Hematopoietic multipotent progenitor cell treated with erythropoietin and hydrocortisone succinate and interleukin-3 and kit ligand, for 17 days (in vitro differentiated cells): ENCODE measurements at places on chromosomes 12 and 14.

- no peak for DNase-seq
Observed at GRCh38 chr14:57302883-57303282, 34.1 kb downstream of the AP5M1 start.

GRCh38 chr12:99253068-99253467, 394.5 kb upstream of the GARIN6 start:
- no peak for DNase-seq

- no peak for DNase-seq
Observed at GRCh38 chr12:93290391-93290790, 87.3 kb upstream of the NUDT4 start.

- DNase-seq: no peak
Observed at GRCh38 chr12:76237086-76237701, 111.0 kb downstream of the BBS10 start.

GRCh38 chr12:65306366-65307168, 28.1 kb downstream of the MSRB3 start:
- DNase-seq: no peak

DNA sequence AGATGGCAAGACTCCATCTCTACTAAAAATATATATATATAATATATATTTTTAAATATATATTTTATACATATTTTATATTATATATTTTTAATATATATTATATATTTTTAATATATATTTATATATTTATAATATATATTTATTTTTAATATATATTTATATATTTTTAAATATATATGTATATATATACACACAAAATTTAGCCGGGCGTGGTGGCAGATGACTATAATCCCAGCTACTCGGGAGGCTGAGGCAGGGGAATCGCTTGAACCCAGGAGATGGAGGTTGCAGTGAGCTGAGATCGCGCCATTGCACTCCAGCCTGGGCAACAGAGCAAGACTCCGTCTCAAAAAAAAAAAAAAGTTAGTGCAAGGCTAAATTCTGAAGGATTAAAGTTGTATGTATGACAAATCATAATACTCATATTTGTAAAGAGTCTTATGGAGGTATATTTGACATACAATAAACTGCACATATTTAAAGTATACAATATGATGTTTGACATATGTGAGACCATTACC, 7.7 kb upstream of the TDG start:
- DNase-seq: no peak

DNA sequence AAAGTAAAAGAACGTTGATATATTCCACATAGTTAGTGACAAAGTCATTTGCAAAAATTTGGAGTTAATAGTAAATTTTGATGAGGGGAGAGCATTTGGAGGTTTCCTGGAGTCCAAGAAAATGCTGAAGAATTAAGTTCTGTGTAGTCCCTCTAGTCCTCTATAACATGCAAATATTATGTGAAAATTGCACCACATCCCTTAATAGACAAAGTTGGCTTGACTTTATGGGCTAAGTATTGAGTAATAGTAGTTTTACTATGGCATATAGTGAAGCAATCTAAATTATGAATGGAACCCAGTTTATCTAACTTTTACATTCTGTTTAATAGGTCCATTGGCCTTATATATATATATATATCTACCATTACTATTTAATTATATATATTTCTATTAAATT, 66.4 kb upstream of the DCN start:
- no peak for DNase-seq

- DNase-seq: no peak
Observed at GRCh38 chr14:99996951-99997571, 68.2 kb upstream of the EVL start.

GRCh38 chr12:60333461-60333860, 737.6 kb downstream of the SLC16A7 start:
- DNase-seq: no peak

- DNase-seq: peak; percentile 52
Observed at GRCh38 chr12:119666226-119666795, 1.6 kb upstream of the PRKAB1 start.

DNA sequence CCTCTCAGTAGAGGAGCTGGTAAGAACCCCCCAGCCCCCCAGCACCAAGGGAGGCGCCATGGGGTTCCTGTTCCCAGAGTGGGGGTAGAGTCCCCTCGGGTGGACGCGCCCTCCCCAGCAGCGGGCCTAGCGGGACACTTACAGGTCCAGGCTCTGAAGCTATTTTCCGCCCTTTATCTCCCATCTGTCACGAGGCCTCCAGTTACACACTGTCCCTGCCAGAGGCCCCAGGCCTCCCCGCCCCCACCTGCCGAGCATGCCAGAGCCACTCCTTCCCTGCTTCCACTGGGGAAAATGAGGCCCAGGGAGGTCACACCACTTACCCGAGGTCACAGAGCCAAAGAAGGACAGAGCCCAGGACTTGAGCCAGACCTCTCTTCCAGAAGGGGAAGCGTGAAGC, 3.1 kb downstream of the C14orf180 start:
- DNase-seq: no peak

DNA sequence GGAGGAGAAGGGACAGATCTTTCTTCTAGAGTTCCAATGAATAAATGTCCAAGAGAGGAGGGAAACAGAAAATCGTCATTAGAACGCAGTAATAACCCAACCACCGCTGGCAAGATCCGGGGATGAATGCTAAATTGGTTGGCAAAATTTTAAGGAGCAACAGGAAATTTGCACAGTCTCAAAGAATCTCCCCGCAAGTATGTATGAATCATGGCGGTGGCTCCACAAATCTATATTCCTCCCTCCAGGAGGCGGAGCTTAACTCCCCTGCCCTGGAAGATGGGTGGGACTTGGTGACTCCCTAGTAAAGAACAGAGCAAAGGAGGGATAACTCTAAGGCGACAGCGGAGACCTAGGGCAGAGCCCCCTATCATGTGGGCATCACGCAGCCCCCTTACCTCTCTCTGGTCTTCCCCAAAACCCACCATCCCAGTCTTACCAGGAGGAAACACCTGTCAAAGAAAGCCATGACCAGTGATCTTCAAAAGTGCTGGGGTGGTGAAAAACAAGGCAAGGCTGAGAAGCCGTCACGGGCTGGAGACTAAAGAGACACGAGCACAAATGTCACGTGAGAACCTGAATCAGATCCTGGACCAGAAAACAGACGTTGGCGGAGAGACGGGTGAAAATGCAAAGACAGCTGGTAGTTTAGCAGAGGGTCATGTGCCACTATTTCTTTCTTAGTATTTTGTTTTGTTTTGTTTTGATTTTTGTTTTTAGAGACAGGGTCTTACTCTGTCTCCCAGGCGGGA, 125.8 kb downstream of the NCOR2 start:
- DNase-seq: no peak

- no peak for DNase-seq
Observed at GRCh38 chr14:19949218-19949617, 18.5 kb downstream of the OR4K1 start.

GRCh38 chr12:130178282-130178681, 16.0 kb downstream of the FZD10 start:
- no peak for DNase-seq

- no peak for DNase-seq
Observed at GRCh38 chr14:57060276-57060955, 208.3 kb downstream of the EXOC5 start.

DNA sequence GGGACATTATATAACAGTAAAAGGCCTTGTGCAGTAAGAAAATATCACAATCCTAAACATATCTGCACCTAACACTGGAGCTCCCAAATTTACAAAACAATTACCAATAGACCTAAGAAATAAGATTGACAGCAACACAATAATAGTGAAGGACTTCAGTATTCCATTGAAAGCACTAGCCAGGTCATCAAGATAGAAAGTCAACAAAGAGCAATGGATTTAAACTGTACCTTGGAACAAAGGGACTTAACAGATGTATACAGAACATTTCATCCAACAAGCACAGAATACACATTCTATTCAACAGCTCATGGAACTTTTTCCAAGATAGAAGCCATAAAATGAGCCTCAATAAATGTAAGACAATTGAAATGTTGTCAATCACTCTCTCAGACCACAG, 209.5 kb upstream of the ARHGAP5 start:
- no peak for DNase-seq

DNA sequence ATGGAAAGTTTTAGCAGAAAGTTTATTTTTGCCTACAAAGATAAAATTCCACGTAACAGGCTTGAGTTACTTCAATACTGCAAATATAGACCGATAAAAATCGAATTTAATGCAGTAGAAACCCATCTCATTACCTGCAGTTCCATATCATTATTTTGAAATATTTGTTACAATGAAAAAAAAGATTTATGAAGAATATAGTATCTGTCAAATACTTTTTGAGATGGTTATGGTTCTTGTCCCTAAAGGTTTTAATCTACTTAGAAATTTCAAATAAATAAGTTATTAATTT, 273.5 kb downstream of the ADAMTS20 start:
- no peak for DNase-seq

DNA sequence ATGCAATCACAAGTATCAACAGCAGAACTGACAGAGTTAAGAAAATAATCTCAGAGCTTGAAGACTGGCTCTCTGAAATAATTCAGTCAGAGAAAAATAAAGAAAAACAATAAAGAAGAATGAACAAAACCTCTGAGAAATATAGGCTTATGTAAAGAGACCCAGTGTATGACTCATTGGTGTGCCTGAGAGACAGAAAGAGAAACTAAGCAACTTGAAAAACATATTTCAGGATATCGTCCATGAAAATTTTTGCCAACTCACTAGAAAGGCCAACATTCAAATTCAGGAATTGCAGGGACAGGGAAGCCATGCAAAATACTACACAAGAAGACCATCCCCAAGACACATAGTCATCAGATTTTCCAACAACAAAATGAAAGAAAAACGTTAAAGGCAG, 56.2 kb downstream of the APOBEC1 start:
- DNase-seq: no peak

- DNase-seq: no peak
Observed at GRCh38 chr12:73277971-73278370, 1005.8 kb downstream of the TRHDE start.

DNA sequence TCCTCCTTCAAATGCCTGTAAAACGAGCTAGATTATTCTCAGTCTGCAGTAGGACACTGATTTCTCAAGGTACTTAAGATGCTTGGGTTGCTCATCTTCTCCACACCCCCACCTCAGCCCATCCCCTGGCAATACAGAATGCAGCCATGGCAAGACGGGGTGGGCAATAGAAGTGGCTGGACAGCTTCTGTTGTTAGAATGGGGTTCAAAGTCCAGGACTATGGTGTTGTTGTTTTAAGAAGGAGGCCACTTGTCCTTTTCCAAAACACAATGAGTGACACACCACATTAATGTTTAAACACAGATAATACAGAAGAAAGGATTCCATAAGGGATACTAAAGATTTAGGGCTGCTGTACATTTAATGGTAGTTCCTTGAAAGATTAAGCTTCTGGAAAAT, 188.9 kb upstream of the BCL2L14 start:
- no peak for DNase-seq

GRCh38 chr12:119749666-119750065, 81.7 kb downstream of the PRKAB1 start:
- DNase-seq: no peak

GRCh38 chr12:76316468-76316867, 31.7 kb downstream of the BBS10 start:
- DNase-seq: no peak

DNA sequence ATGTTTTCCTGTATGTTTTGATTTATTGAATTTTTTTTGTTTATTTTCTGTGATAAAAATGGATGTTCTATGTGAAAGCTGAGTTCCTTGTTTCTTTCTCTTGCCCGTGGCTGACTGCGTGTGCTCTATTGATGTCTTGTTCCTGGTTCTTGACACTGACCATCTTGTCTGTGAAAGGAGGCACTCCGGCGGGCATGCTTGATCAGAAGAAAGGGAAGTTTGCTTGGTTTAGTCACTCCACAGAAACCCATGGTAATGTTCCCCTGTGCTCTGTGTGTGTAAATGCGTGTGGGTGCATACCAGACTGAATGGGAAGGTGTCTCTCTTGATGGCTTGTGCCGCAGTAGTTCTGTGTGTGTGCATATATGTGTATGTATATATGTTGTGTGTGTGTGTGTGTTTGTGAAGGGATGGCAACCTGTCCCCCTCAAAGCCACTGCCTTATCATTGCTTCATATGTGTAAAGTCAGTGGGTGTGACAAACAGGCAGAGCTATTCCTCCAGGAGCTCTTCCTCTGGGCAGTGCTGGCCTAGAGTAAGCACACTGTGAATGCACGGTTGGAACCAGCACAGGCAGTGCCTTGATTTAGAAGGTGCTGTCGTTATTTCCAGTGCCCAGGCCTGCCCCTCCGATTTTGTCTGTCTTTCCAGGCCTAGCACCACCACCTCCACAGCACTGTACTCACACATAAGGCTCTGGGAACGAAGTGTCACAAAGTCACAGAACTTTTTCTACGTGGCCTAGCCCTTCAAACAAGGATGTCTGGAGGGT, 247.3 kb upstream of the FKBP4 start:
- no peak for DNase-seq

- no peak for DNase-seq
Observed at GRCh38 chr14:73471582-73472184, 13.3 kb upstream of the NUMB start.

GRCh38 chr12:47274760-47275159, 195.0 kb upstream of the AMIGO2 start:
- no peak for DNase-seq

DNA sequence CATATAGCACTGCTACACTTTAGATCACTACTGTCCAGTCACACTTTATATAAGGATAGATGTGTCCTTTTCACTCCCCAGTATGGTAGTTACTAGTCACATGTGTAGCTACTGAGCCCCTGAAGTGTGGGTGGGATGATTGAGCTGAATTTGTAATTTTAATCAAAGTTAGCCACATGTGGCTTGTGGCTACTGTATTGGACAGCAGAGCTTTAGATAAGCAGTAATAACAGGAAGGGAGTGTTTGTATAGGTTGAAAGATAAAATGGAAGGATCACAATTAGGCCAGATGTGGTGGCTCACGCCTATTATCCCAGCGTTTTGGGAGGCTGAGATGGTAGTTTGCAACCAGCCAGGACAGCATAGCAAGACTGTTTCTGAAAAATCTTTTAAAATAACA, 23.5 kb downstream of the NAA30 start:
- DNase-seq: no peak

GRCh38 chr12:95553197-95553943, 2.1 kb upstream of the USP44 start:
- DNase-seq: no peak

GRCh38 chr14:32697704-32698103, 241.0 kb upstream of the NPAS3 start:
- DNase-seq: no peak

DNA sequence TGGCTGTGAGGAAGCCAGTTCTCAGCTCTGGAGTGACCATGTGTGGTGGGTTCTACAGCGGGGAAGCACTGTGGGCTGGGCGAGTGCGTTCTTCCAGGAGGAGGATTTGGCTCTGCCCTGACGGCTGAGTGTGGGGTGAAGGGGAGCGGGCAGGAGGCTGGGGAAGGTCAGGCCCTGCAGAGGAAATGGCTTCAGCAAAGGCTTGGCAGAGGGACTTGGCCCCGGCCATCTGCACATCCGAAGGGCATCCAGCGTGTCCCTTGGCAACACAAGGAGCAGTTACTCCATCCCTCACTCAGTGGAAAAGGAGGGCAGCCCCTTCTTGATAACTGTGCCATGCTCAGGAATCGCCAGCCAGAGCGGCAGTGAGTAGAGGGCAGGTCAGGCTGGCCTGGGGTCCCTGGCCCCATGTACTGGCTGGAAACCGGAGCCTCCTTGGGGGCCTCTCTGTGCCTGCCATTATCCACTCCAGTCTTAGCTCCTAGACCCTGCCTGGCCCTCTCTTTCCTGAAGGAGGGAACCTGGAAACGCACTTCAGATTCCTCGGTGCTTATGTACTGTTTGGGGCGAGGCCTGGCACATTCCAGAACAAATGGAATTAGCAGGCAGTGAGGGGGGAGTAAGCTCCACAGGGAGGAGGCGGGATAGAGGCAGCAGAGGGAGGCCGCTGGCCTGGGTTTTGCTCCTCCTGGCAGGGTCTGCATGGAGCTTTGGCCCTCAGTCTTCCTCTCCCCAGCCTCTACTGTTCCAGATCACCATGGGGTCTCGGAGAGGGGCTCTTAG, 133.6 kb upstream of the NCOR2 start:
- no peak for DNase-seq
